ENCODE measurements at places on chromosomes 5 and 9. TPM values are rescaled to one million over a fixed set of nuclear protein-coding genes. Genes with fewer than 3 reads are reported as not detected.

Gene FIBCD1
- total RNA-seq = 7.9 TPM

Gene LECT2
- total RNA-seq = not detected

Gene PLAC8L1
- not detected for total RNA-seq

Gene CTSL
- 55.4 TPM for total RNA-seq

Gene FAM153A
- 8.5 TPM for total RNA-seq

Gene FBXO38
- total RNA-seq = 44.0 TPM

Gene IL5
- total RNA-seq = not detected

Gene ROPN1L
- not detected for total RNA-seq

GRCh38 chr9:69385581-69386033 is 60.6 kb downstream of the ENTREP1 start:
- no peak for DNase-seq

DNA sequence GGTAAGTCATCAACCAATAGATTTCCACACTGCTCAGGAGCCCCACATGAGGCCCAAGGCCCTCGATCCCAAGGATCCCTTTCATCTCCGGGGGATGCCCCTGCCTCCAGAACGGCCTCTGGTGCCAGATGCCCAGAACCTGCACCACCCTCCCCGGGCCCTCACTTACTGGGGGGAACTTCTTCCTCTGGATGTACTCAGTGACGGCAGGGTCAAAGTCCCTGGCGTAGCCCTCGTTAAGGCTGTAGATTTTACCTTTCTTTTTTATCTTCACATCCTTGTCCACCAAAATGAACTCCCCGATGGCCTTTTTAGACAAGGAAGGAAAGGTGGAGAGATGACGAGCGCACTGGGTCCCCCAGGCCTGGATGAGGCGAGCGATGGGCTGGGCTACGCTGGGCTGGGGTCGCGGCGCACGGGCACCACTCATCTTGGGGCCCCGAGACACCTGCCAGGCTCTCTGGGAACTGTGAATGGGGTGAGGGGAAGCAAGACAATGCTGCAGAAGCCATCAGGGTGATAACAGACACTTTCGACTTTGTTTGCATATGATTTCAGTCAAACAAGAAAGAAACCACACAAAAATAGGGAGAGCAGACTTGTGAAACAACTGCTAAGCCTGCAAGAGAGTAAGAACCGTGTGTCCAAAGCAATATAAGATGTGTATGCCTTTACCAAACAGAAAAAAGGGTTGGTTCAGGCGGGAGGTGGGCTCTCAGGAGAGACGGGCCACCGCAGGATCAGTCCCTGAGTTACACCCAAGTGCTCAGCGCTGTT is 13.2 kb upstream of the FBP2 start:
- peak; percentile 61 for DNase-seq

DNA sequence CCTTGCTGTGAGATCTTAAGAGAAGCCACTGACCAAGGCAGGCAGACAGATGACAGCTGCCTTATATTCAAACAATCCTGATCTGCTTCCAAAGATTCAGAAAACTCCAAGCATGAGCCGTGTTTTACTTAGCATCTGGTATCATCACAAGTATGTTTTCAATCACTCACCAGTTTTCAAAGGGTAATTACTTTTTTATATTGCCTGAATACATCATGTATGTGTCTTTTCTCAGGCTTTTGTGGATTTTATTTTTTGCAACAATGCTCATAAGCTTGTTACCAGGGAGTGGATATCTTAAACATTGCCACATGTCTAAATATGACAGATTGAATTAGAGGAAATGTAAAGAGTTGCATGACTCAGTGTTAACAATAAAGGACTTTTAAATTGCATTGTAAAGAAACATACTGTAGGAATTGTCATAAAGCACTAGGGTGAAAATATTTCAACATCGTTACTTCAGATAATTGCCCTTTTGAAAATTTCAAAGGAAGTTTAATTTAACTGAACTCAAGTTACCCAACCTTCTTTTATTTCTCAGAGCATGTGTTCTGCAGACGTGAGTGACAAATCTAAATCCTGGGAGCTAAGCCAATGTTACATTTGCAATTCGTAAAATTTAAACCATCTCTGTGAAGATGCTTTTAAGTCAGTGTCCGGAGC is 326.1 kb downstream of the PLK2 start:
- no peak for DNase-seq

DNA sequence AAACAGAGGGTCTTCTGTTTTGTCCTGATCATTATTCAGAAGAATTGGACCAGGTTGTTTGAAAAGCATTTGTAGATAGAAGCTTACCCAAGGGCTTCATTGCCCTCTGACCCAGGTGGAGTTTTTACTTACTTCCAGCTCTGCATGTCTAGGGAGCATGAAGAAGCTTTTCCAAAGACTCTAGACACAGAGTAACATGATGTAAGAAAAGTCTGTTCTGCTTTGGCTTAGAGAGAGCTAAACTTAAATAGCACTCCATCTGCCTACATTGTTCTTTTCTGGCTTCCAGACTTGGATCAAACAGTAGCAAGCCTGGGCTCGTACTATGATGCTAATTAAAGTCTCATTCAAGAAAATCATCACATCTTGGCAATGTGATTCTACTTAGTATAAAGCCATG is 112.1 kb downstream of the SNCAIP start:
- DNase-seq = no peak

GRCh38 chr5:77791356-77791755 is 15.2 kb upstream of the TBCA start:
- no peak for DNase-seq

DNA sequence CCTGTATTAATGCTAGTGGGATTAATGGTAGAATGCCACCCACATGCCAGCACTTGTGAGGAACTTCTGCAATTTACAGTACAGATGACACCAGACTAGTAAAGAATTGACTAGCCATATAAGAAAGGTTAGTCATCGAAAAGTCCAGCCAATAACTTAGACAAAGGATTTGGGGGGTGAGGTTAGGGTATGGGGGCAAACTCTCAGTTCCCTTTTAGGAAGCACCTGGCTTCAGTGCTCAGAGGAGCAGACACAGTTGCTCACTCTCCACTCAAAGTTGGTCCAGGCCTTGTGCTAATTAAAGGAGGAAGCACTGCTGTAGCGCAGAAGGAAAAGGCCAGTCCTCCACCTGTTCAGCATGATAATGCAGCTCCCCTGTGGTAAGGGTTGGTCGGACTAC is 25.2 kb downstream of the TGFBR1 start:
- no peak for DNase-seq

DNA sequence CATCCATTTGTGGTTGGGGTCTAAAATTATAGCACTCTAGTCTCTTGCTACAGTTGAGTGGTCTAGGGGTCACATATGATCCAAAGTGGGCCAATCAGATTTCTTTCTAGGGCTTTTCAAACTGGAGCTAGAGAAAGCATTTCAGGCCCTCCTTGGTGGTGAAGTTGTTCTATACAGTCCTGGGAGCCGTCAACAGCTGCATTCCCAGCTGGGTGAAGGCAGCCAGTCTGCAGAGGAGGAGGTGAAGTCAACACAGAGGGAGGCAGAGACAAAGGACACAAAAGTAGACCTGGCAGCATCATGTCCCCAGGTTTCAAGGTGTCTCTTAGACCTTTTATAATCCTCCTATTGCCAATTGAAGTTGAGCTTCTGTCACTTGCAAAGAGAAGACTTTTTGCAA is 518.2 kb downstream of the BNC2 start:
- no peak for DNase-seq

- no peak for DNase-seq
Observed at GRCh38 chr9:133581513-133582343, 27.5 kb downstream of the FAM163B start.

DNA sequence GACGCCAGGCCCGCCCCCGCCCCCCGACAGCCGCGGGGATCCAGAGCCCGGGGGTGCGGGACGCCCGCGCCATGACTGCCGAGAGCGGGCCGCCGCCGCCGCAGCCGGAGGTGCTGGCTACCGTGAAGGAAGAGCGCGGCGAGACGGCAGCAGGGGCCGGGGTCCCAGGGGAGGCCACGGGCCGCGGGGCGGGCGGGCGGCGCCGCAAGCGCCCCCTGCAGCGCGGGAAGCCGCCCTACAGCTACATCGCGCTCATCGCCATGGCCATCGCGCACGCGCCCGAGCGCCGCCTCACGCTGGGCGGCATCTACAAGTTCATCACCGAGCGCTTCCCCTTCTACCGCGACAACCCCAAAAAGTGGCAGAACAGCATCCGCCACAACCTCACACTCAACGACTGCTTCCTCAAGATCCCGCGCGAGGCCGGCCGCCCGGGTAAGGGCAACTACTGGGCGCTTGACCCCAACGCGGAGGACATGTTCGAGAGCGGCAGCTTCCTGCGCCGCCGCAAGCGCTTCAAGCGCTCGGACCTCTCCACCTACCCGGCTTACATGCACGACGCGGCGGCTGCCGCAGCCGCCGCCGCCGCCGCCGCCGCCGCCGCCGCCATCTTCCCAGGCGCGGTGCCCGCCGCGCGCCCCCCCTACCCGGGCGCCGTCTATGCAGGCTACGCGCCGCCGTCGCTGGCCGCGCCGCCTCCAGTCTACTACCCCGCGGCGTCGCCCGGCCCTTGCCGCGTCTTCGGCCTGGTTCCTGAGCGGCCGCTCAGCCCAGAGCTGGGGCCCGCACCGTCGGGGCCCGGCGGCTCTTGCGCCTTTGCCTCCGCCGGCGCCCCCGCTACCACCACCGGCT is 1.0 kb downstream of the FOXE1 start:
- no peak for DNase-seq

DNA sequence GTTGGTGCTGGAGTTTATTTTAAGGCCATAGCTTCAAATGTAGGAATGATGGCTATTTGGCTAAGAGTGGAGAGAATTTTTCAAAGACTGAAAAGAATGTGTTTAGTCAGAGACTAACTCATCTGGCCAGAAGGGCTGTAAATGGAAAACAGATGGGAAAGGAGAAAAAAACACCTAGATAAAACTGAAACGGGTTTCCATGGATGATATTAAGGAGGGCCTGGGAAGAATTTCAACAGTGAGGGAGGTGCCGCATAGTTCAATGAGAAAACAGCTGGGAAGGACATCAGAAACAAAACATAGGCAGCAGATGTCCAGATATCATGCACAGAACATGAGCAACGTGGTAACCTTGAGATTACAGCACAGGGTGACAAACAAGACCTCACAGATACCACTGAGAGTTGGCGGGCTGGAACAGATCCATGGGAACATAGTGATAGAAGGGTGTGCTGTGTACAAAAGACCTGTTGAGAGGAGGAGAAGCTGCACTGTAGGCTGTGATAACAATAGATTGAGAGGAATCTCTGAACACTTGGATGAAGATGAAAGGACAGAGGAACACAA is 31.2 kb upstream of the RAD23B start:
- DNase-seq = no peak

- no peak for DNase-seq
Observed at GRCh38 chr9:104094534-104095015, 466 bp downstream of the SMC2 start.

DNA sequence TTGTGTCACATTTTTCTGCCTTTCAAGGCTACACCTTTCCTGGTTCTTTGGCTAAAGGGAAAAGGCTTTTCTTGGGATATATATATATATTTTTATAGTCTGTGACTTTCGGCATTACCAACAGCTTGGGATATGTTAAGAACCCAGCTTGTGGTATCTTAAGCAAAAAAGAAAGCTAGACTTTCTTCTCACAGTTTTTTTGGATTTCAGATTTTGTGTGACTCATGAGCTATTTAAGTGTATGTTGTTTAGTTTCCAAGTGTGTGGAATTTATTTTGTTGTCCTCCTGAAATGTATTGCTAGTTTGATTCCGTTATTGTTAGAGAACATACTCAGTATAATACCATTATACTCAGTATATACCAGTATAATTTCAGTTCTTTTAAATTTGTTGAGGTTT is 64.8 kb downstream of the ERCC6L2 start:
- DNase-seq = no peak
